Progenitor cell of endocrine pancreas (in vitro differentiated cells): ENCODE measurements at places on chromosomes 5 and 9. TPM values are rescaled to one million over a fixed set of nuclear protein-coding genes. Genes with fewer than 3 reads are reported as not detected.

DNA sequence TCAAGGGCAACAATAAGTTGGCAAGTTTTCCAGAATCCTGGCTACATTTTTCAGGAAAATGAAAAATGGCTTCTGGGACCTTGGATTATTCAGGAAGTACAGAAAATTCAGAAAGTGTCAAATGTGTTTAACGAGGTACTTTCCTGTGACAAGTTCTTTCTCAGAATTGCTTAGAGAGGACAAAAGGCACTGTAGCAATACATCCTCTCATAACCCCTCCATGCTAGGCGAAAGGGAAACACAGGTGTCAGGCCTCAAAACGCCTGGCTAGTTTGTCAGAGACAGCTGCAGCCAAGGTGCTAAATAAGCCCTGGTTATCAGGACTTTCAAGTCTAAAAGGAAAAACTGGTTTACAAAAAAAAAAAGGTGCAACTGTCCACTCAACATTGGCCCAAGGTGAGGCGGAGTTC, 115.2 kb downstream of the GNAQ start:
- peaks cover 30% of the 10 kb centered on the region for H3K36me3 ChIP-seq
- H3K27ac ChIP-seq = no peak overlapping the region
- H3K4me3 ChIP-seq = no peak overlapping the region
- H3K4me1 ChIP-seq = peaks cover 16% of the 10 kb centered on the region
- no peaks in the 10 kb centered on the region for H3K27me3 ChIP-seq

GRCh38 chr5:169344629-169345028, 43.7 kb upstream of the SLIT3 start:
- no peak overlapping the region for H3K4me3 ChIP-seq
- peaks cover 11% of the 10 kb centered on the region for H3K27me3 ChIP-seq
- DNase-seq = no peak
- H3K27ac ChIP-seq = no peak overlapping the region
- no peaks in the 10 kb centered on the region for H3K4me1 ChIP-seq

GRCh38 chr5:124649491-124650146, 96.8 kb downstream of the ZNF608 start:
- H3K27me3 ChIP-seq = no peaks in the 10 kb centered on the region
- H3K4me3 ChIP-seq = peak overlapping the region; percentile 7
- H3K27ac ChIP-seq = peak overlapping the region; percentile 82
- peaks cover 53% of the 10 kb centered on the region for H3K4me1 ChIP-seq
- peaks cover 36% of the 10 kb centered on the region for H3K36me3 ChIP-seq

- no peaks in the 10 kb centered on the region for H3K4me1 ChIP-seq
- no peaks in the 10 kb centered on the region for H3K36me3 ChIP-seq
- no peak overlapping the region for H3K27ac ChIP-seq
- DNase-seq = no peak
- H3K27me3 ChIP-seq = peaks cover 27% of the 10 kb centered on the region
Measured at GRCh38 chr5:2550509-2550908, 201.0 kb downstream of the IRX2 start.

- no peaks in the 10 kb centered on the region for H3K36me3 ChIP-seq
- no peak overlapping the region for H3K4me3 ChIP-seq
- no peak for DNase-seq
- H3K27ac ChIP-seq = peak overlapping the region; percentile 39
- no peaks in the 10 kb centered on the region for H3K4me1 ChIP-seq
- H3K27me3 ChIP-seq = no peaks in the 10 kb centered on the region
Measured at GRCh38 chr9:109950710-109951443, 170.9 kb downstream of the PALM2AKAP2 start.

DNA sequence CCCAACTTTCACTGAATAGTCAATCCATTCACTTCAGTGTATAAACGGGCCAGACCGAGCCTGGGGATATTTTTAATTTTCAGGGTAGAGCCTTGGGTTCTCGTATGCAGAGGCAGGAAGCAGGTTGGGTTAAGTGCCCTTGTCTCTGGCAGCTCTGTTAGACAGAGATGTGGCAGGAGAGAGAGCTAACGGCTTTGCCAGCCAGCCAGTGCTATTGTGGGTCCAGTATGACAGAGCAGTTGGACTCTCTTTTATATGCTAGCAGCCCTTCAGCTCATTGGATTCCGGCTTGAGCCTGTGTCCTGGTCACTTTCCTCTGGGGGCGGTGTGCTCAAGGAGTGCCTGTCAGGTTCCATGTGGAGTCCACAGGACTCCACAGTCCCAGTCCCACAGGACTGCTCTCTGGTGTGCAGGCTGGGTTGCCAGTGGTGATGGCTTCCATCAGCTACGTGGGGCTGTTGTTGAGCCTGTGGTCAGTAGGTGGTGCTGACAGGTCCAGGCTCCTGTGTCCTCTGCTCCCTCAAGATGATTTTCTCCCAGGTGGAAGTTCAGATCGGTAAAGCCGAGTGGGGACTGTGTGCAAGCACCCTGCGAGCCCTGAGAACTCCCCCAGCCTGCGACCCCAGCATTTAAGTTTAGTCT, 14.3 kb downstream of the CLTA start:
- peaks cover 30% of the 10 kb centered on the region for H3K36me3 ChIP-seq
- H3K27me3 ChIP-seq = no peaks in the 10 kb centered on the region
- H3K27ac ChIP-seq = peak overlapping the region; percentile 24
- H3K4me1 ChIP-seq = peaks cover 6% of the 10 kb centered on the region

- no peaks in the 10 kb centered on the region for H3K27me3 ChIP-seq
- no peak overlapping the region for H3K27ac ChIP-seq
- no peak for DNase-seq
- H3K4me3 ChIP-seq = no peak overlapping the region
Measured at GRCh38 chr9:98107926-98108325, 11.1 kb downstream of the TRIM14 start.

- H3K4me3 ChIP-seq = no peak overlapping the region
- H3K27ac ChIP-seq = peak overlapping the region; percentile 67
- no peak for DNase-seq
- no peaks in the 10 kb centered on the region for H3K36me3 ChIP-seq
Measured at GRCh38 chr5:109739741-109740728, 50.3 kb downstream of the MAN2A1 start.

GRCh38 chr5:31100047-31100575, 93.4 kb upstream of the CDH6 start:
- H3K4me3 ChIP-seq = no peak overlapping the region
- H3K27me3 ChIP-seq = no peaks in the 10 kb centered on the region
- no peaks in the 10 kb centered on the region for H3K36me3 ChIP-seq
- DNase-seq = no peak
- H3K4me1 ChIP-seq = peaks cover 58% of the 10 kb centered on the region

DNA sequence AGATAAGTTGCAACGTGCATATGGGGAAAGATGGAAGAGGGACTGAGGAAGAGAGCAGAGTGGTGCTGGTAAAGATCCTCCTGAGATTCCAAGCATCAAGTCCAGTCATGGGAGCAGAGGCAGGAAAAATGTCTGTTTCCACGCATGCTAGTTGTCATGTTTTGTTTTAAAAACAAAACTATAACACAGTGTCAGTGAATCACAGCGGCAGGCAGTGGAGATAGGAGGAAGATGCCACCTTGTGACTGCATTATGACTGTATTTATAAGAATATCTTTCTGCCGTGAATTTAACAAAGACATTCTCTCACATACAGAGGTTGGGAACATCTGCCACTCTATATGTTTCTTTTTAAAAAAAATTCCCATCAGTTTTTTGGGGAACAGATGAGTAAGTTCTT, 3.7 kb upstream of the SVEP1 start:
- H3K36me3 ChIP-seq = no peaks in the 10 kb centered on the region
- no peak overlapping the region for H3K27ac ChIP-seq
- no peak overlapping the region for H3K4me3 ChIP-seq
- DNase-seq = no peak
- peaks cover 57% of the 10 kb centered on the region for H3K27me3 ChIP-seq
- peaks cover 8% of the 10 kb centered on the region for H3K4me1 ChIP-seq

TTC23L gene
- total RNA-seq = 2.8 and 2.9 TPM in 2 replicates

ENTREP1 gene
- 3.6 and 3.7 TPM in 2 replicates for total RNA-seq

SV2C gene
- 0.27 and 0.48 TPM in 2 replicates for total RNA-seq

BASP1 gene
- 84.1 and 86.3 TPM in 2 replicates for total RNA-seq

PCDHGC5 gene
- 1.2 and 1.3 TPM in 2 replicates for total RNA-seq

ITGA1 gene
- 6.4 and 7.8 TPM in 2 replicates for total RNA-seq

SVEP1 gene
- 0.26 and 0.42 TPM in 2 replicates for total RNA-seq

SPINK4 gene
- total RNA-seq = 0.91 TPM in 1 of 2 replicates, not detected in the other

LYSMD3 gene
- 16.4 and 17.2 TPM in 2 replicates for total RNA-seq
